Stimulated activated CD8-positive, alpha-beta memory T cell treated with anti-CD3 and anti-CD28 coated beads, Interleukin-7, amount 100 ng/mL, for 1 hour (primary cell): ENCODE measurements at places on chromosomes 12 and 14.

DNA sequence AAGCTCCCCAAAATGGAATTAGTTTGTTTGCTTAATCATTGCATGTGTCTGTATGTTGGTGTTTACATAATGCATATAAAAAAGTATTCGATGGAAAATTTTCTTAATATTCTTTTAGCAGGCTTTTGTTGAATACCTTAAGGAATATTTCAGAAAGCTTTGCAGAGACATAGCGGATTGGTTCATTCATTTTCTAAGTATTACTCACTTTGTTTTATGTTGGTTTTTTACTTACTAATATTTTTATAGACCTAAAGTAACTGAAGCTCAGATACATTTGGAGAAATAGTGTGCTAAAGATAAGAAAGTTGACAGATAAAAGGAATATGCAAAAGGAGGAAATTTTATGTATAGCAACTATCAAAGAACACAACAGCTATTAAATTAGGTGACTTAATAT is 191.0 kb downstream of the ERC1 start:
- DNase-seq: no peak

DNA sequence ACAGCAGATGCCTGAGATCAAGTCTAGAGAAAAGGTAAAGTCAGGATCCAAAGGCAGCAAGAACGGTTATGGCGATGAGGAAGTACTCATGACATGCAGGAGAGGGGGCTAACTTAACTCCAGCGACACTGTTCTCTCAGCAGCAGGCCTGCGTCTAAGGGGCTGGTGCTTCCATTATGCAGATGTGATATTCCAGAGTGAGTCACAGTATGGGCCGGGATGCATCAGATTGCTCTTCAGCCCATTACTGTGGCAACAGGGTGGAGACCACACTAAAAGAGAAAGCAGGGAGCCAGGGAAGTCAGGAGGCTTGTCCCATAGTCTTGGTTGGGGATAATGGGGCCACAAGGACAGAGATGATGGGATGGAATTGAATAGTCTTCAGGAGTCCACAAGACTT is 151.8 kb upstream of the NTF3 start:
- no peak for DNase-seq

DNA sequence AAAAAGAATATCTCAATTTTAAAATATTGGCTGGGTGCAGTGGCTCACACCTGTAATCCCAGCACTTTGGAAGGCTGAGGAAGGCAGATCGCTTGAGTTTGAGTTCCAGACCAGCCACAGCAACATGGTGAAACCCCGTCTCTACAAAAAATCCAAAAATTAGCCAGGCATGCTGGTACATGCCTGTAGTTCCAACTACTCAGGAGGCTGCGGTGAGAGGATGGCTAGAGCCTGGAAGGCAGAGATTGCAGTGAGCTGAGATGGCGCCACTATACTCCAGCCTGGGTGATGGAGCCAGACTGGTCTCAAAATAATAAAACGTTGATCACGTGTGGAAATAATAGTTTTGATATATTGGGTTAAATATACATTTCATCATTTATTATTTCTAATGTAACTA is 5.7 kb downstream of the MTRFR start:
- DNase-seq: no peak

DNA sequence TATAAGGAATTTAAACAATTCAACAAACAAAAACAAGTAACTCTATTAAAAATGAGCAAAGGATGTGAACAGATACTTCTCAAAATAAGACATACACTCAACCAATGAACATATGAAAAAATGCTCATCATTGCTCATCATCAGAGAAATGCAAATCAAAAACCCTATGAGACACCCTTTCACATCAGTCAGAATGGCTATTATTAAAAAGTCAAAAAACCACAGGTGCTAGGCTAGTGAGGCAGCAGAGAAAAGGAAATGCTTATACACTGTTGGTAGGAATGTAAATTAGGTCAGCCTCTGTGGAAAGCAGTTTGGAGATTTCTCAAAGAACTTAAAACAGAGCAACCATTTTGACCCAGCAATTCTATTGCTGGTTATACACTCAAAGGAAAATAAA is 52.0 kb downstream of the NAV3 start:
- DNase-seq: no peak

DNA sequence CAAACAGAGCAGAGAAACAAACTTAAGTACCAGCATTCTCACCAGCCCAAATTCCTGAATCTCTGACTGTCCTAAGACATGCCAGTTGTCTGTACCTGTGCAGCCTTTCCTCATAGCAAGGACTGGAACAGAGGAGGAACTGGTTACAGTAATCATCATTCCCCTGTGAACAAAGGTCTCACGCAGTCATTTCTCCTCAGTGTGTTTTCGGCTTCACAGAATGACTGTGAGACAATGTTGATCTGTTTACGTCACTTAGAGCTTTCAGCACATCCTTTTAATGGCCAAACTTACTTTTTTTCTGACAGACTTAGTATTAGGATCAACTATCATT is 169.0 kb downstream of the FBXL14 start:
- no peak for DNase-seq

DNA sequence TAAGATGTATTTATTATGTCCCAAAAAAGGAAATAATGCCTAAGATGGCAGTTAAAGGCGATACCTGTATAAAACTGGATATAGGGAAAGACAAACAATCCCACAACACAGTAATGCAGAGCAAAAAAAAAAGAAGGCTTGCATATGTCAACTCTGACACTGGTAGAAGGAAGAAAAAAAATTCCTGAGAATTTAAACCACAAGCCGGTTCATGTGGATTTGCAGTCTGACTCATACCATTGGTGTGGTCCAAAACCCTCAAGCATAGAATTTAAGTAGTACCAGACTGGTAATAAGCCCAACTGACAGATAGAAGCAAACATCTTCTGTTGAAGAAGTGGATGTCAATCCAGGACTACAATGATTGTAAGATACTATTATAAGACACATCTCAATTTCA is 7.2 kb downstream of the DNAI7 start:
- DNase-seq: no peak

- DNase-seq: no peak
These were observed 127.5 kb downstream of the TBC1D30 start for GRCh38 chr12:64951944-64952343.

DNA sequence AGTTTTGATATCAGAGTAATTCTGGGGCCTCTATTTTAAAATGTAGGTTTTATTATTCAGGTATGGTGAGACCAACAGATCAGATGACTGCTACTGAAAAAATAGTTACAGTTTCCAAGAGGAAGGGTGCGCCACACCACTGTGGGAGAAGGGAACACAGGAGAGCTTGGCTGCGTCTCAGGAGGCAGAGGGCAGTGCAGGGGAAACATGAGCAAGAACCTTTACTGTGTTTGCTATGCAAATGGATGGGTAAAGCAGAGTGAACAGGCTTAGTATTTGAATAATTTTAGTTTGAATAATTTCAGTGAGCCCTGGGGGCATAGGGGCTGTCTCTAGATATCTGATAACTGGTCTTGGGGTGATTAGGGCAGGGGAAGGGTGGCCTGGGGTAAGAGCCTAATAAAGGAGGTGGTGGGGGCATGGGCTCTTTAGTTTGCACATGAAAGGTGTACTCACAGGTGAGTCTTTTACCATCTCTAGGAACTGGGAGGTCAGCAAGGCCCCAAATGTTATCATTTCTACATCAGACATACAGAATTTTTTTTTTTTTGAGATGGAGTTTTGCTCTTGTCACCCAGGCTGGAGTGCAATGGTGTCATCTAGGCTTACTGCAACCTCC is 196.8 kb upstream of the NEDD1 start:
- no peak for DNase-seq

- DNase-seq: peak; percentile 57
These were observed 35.7 kb downstream of the MRPL42 start for GRCh38 chr12:93502802-93503623.

- no peak for DNase-seq
These were observed 4.6 kb upstream of the PAPOLA start for GRCh38 chr14:96497586-96497985.

DNA sequence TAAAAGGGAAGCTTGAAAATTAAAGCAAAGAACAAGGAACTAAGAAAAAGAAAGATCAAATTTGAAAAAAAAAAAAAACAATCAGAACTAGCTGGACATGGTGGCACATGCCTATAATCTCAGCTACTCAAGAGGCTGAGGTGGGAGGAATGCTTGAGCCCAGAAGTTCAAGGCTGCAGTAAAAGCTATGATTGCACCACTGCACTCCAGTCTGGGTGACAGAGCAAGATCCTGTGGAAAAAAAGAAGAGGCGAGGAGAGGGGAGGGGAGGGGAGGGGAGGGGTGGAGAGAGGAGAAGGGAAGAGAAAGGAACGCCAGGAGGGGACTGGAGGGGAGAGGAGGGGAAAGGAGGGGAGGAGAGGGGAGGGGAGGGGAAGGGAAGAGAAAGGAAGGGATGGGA is 43.0 kb downstream of the EEA1 start:
- DNase-seq: no peak

- no peak for DNase-seq
These were observed 170.6 kb downstream of the OTOGL start for GRCh38 chr12:80269803-80270552.

GRCh38 chr14:58707949-58708348 is 70.2 kb downstream of the DACT1 start:
- no peak for DNase-seq

GRCh38 chr14:99524804-99525698 is 43.8 kb downstream of the CCNK start:
- DNase-seq: no peak

DNA sequence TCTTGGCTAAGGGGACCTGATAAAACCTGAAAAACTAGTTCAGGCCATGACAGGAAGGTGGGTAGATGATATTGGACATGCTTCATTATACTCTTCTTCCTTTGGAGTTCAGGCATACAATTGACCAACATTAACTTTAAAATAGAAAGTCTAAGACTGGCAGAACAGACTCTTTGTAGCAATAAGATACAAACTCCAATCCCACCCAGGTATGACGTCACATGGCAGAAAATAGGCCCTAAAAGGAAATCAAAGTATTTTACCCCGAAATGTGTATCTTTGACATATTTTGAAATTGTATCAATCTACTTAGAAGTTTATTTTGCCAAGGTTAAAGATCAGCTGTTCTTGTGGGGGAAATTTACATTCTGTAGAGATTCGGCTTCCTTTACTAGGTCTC is 198.1 kb upstream of the LRIG3 start:
- no peak for DNase-seq

GRCh38 chr12:14279845-14280244 is 85.6 kb upstream of the ATF7IP start:
- no peak for DNase-seq

GRCh38 chr14:67360470-67361206 is 510 bp downstream of the EIF2S1 start:
- DNase-seq: no peak

- no peak for DNase-seq
These were observed 5.7 kb upstream of the SLC35F4 start for GRCh38 chr14:57871459-57872080.

- DNase-seq: no peak
These were observed 33.3 kb downstream of the RAD52 start for GRCh38 chr12:916240-916639.

- no peak for DNase-seq
These were observed 164.6 kb downstream of the TMEM117 start for GRCh38 chr12:44000309-44000952.

- DNase-seq: no peak
These were observed 26.2 kb downstream of the ZCRB1 start for GRCh38 chr12:42299392-42300308.

- no peak for DNase-seq
These were observed 285.3 kb upstream of the KITLG start for GRCh38 chr12:88865537-88865936.

DNA sequence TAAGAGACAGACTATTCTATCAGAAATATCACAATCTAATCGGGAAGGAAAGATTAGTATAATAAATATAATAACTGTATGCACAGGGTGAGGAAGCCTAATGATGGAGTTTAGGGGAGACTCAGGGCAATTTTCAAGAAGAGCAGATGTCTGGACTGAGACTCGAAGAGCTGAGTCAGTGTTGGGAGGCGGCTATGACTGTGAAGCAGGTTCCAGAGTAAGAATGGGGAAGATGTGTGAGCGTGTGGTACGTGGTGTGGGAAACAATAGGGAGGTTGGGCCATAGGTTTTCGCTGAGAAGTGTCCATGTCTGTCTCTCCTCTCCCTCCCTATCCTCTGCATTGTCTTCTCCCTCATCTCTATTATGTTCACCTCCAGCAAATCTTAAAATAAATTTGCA is 85.6 kb downstream of the LMO3 start:
- no peak for DNase-seq

DNA sequence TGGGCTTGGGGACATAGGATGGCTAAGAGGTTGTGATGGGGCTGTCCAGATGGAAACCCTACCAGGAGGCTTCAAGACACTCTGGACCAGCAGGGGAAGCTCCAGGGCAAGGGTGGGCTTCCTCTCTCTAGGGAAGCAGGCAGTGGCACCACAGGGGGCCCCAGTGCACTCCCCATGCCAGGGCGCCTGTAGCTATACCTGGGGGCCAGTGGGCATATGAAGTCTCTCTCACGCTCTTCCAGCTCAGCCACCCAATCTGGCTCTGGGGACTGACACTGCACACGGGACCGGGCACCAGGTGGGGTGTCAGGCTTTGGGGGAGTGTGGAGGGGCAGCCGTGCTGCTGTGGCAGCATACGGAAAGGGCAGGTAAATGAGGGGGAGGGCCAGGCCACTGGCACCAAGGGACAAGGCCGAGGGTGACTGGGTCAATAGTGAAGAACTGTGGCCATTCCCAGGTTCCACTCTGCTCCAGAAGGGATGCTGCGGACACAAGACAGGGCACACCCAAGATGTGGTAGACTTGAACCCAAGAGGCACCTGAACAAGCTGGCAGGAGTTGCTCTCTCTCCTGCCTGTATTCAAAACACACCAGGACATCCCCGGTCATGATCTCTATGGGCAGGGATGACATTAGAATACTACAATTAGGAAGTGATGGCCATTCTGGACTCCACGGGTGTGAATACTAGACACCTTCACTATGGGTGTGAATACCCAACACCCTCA is 27.5 kb downstream of the RFLNA start:
- no peak for DNase-seq

GRCh38 chr12:100555722-100556121 is 17.8 kb upstream of the GAS2L3 start:
- no peak for DNase-seq

DNA sequence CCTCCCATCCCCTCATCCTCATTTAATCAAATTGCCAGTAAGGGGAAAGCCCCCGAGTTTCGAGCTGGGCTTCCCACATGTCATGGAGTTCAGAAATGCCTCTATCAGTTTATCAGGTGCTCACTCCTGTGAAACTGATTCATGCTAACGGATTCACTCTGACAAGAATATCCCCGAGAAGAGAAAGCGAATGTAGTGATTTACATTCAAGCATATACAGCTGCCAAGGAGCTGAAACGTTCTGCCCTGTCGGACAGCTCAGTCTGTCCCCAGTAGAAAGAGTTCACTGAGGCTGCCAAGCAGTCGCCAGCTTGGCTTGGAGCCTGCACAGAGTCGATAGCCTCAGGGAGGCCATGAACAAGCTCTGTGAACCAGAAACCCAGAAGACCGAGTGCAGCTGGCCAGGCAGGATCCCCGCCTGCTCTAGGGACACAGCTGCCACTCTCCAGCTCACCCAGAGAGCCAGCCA is 88.4 kb downstream of the TMCC3 start:
- no peak for DNase-seq

GRCh38 chr14:91414475-91414833 is 3.2 kb downstream of the CCDC88C start:
- no peak for DNase-seq
